GM03348 (cell line): ENCODE measurements at places on chromosomes 1 and 21.

- DNase-seq = no peak
Measured at GRCh38 chr1:113886417-113887401, 672 bp downstream of the BCL2L15 start.

DNA sequence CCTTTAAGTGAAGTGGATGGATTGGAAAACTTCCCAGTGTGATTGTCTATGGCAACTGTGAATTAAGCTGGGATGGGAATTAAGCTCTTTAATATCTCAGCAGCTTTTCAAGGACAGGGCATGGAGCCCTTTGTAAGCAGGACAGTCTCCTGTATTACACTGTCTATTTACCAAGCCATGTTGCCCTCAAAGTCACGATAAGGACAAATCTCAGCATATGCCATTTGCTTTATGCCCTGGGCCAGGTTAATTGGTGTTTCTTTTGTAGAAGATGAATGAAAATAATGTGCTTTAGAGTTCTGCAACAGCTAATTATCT lies 17.6 kb downstream of the UTP25 start:
- DNase-seq = no peak

DNA sequence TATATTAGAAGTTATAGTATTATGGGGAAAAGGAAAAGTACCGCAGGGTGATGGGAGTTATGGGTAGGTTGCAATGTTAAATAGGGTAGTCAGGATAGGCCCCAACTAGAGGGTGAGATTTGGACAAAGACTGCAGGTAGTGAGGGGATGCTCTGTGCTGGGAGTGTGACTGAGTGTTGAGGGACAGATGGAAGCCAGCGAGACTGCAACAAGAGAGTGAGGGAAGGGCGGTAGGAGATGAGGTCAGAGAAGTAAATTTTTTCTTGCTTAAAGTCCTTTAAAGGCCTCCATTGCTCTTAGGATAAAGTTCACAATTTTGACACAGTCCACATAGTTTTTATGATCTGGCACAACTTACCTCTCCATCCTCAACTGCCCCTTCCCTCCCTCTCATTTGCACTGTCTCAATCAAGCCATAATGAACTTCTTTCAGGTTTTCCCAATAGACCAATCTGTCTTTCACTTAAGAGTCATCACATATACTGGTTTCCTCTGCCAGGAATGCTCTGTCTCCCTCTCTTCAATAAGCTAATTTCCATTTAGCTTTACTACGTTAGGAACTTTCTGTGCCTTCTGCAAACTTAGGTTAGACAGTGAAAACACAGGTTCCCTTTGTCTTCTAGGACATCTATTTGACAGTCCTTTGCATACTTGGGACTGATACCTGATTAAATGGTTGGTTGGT lies 237.7 kb upstream of the CACYBP start:
- DNase-seq = no peak

GRCh38 chr1:18413541-18414305 lies 67.0 kb upstream of the KLHDC7A start:
- no peak for DNase-seq

DNA sequence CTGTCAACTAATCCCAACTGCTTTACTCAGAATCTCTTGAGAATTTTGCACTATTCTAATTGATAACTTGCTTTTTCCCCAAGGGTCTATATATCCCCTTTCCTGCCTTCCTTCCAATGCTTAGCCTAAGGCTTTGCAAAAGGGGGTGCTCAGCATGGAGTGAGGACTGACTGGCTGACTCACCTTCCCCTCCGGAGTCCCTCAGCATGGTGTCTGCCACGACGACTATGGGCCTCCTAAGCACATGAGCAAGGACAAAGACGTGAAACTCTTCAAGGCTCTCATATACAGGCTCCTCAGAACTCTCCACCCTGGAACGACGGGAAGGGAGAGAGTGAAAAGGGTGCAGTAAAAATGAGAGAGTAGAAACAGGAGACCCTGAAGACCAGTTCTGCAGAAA lies 13.2 kb upstream of the MTMR11 start:
- DNase-seq = no peak

DNA sequence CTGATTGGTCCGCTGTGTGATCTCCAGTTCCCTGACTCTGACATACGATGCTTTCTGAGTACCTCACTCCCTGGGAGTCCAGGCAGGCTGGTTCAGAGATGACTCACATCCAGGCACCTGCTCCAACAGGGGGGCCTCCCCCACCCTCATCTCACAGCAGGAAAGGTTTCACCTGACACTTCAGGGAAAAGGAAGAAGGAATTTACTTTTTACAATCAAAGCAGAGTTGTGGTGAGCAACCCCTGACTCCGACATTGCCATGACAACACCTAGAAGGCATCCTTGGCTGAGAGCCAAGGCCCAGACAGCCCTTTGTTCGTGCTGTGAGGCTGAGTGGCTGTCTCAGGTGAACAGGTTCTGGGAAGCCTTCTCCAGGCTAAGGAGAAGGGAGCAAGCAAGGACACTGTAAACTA lies 164.6 kb upstream of the GJB5 start:
- DNase-seq = no peak

DNA sequence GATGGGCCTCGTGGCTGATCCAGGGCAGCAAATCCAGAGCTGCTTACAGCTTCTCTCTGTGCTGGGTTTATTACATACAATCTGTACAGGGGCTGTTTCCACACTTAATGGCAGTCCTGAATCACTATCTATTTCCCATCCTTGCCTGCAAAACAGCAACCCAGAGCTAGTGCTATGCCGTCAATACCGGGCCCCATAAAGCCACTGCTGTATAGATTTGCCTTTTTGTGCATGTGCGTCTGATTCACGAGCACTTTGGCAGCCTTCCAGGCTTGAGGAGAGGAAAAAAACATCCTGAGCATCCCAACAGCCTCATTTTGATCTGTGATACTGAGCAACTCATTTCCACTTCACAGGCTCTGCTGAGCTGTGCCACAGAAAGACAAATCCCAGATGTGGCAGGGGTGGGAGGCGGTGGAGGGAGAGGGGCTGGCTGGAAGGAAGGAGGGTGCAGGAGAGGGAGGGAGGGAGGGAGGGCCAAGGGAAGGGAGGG lies 65.2 kb upstream of the TARBP1 start:
- peak; percentile 65 for DNase-seq

GRCh38 chr1:77168358-77168757 lies 50.9 kb downstream of the PIGK start:
- no peak for DNase-seq

GRCh38 chr1:26695356-26696118 lies at the start of gene ARID1A:
ARID1A (plus strand) TSS chr1:26696015; CDS start chr1:26696404, 389 bp downstream.
- peak; percentile 94 for DNase-seq

- peak; percentile 27 for DNase-seq
Measured at GRCh38 chr1:173914366-173914871, 2.7 kb downstream of the SERPINC1 start.

DNA sequence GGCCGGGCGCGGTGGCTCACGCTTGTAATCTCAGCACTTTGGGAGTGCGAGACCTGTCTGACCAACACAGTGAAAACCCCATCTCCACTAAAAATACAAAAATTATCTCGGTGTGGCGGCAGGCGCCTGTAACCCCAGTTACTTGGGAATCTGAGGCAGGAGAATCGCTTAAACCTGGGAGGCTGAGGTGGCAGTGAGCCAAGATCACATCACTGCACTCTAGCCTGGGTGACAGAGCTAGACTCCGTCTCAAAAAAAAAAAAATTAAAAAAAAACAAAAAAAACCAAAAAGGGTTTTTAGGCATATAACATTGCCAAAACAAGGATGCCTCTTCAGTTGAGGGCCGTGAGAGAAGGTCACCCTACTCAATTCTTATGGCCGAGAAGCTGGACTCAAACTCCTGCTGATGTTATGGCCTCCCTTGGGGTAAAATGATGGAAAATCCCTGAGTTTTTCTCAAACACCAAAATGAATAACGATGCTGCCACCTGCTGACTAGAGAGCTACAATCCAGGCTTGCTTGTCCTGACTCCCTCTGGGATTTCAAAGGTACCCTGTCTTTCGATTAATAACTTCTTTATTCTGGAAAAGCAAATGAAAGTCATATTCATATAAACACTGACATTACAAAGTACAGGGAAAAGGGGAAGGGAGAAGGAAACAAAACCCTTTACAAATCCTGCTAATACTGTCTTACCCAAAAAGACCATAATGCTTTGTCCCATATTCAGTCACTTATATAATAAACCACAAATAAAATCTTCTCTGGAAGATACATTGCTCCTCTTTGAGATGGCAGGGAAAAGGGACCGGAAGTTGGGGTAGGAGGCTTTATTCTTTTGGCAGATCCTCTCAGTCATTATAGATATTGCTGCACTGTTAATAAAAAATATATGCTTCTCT lies 10.7 kb downstream of the RAB42 start:
- peak; percentile 80 for DNase-seq

GRCh38 chr1:95138223-95138622 lies 21.1 kb downstream of the TLCD4 start:
- no peak for DNase-seq

DNA sequence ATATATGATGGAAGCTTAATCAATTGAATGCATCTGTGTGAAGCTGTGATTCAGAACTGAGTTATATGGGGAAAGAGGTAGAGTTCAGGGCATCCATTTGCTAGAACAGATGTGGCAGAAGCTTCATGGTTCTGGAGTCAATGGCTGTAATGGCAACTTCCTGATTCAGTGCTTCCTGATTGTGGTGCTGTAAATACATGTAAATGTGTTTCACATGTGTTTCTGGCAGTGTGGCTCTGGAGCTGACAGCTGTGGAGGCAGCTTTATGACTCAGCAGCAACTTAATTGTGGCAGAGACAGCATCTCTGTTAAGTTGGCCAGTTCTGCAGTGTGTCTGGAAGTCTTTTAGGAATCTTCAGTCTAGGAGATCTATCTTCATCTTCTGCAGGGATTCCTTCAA lies 226.6 kb upstream of the ZRANB2 start:
- peak; percentile 66 for DNase-seq

- no peak for DNase-seq
Measured at GRCh38 chr1:232503497-232503896, 126.4 kb downstream of the SIPA1L2 start.

GRCh38 chr1:172960454-172961208 lies 90.1 kb downstream of the TNFSF18 start:
- DNase-seq = no peak

- peak; percentile 18 for DNase-seq
Measured at GRCh38 chr1:40162753-40163441, 1.7 kb downstream of the RLF start.

DNA sequence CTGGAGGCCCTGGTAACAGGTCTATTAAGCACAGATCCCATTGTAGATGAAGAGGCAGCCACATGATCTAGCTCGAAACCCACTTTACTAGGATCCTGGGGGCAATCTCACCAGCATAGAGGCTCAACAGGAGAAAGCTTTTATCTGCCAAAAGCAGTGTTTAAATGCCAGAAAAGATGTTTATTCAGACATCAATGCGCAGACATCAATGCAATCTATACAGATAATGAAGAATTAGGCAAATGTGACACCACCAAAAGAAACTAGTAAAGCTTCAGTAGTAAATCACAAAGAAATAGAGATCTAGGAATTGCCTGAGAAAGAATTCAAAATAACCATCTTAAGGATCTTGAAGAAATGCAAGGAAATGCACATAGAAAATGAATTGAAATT lies 32.5 kb downstream of the OR6Y1 start:
- no peak for DNase-seq

- no peak for DNase-seq
Measured at GRCh38 chr1:165885305-165885694, 57.9 kb downstream of the UCK2 start.

GRCh38 chr1:203448521-203449061 lies 27.0 kb upstream of the PRELP start:
- peak; percentile 58 for DNase-seq

DNA sequence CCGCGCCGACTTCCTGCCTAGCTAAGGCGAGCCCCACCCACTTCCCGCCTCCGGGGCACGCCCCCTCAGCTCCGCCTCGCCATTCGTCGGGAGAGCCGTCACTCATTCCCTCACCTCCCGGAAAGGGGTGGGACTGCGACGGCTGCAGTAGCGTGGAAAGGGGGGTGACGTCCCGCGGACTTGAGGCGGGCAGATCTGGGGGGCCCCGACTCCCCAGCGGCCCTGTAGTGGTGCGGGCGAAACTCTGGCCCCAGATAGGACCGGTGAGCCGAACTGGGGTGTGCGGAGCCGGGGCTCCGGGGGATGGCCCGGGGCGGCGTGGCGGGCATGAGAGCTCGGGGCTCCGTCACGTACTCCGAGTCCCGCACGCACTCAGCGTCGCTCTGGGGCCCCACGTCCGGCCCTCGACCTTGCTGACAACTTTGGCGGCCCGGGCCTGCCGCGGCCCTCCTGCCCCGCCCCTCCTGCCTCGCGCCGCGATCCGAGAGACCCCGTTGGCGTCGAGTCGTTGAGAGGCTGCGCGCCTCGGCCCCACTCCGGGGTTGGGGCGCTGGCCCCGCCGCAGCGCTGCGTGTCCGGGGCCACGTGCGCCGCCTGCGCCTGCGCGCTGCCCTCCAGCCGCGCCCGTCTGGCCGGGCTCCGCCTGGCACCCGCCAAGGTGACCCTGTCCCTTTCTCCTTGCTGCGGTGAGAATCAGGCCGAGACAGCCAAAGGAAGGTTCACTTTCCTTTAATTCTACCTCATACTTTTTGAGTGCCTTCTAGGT lies 395 bp upstream of the ENO1 start:
- DNase-seq = peak; percentile 99

DNA sequence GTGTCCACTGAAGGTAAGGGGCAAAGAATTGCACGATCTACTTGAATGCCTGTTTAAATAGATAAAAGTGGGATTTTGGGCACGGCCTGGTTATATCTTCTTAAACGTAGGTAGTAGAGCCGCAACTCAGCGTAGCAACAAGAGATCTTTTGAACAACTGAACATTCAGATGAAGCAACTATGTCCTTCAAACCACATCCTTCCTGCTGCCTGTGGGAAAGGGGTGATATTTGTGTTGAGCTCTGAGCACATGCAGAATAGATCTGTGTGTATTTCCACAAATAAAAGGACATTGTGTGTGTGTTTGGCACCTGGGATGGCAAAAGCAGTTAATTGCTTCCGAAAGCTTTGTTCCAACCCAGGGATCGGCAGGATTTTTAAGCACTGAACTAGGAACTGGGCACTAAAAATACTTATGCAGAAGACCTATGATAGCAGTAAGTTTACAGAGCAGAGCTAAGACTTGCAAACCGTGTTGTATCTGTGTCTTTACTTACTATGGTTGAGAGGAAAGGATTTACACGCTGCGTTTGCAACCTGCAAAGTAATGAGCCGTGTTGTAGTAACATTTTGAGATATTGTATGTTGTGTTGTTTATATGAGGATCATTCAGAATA lies 333.4 kb downstream of the CHRM3 start:
- no peak for DNase-seq

GRCh38 chr21:22224261-22224660 lies 1226.1 kb downstream of the NCAM2 start:
- no peak for DNase-seq

DNA sequence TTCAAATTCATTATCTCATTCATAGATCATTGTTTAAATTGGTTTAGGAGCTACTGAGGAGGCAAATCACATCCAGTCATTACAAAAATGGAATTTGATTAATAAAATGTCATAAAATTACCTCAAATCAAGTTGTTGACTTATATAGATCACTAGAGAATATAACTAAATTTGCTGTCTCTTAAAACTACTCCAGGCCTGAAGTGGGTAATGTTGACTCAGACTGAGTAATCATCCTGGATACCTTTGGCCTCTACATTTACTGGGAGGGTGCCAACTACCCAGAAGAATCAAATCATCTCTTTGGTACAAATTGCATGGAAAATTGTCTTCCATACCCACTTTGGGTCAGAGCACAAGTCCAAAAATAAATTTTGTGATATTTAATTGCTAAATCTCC lies 191.2 kb upstream of the GREM2 start:
- peak; percentile 34 for DNase-seq
